ENCODE measurements at places on chromosomes 11 and 22.

DNA sequence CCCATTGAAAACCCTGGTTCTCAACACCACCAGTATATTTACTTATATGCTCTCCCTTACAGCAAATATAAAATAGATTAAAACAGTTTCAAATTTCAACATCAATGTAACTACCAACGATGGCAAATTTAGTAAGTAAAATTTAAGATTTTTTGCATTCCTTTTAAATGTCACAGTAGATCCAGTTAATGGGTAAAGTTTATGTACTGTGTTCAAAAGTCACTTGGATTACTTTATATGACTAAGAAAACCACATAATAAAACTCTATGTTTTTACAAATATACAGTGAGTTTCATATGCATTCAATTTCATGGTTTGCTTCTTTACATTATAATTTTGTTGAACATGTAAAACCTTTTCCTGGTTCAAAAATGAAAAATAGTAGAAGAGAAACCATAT lies 364.6 kb downstream of the AASDHPPT start:
- no peak for DNase-seq

- DNase-seq: no peak
These were observed 163.4 kb downstream of the INSC start for GRCh38 chr11:15278128-15278527.

- no peak for DNase-seq
These were observed 65.2 kb downstream of the ALX4 start for GRCh38 chr11:44244639-44245310.

DNA sequence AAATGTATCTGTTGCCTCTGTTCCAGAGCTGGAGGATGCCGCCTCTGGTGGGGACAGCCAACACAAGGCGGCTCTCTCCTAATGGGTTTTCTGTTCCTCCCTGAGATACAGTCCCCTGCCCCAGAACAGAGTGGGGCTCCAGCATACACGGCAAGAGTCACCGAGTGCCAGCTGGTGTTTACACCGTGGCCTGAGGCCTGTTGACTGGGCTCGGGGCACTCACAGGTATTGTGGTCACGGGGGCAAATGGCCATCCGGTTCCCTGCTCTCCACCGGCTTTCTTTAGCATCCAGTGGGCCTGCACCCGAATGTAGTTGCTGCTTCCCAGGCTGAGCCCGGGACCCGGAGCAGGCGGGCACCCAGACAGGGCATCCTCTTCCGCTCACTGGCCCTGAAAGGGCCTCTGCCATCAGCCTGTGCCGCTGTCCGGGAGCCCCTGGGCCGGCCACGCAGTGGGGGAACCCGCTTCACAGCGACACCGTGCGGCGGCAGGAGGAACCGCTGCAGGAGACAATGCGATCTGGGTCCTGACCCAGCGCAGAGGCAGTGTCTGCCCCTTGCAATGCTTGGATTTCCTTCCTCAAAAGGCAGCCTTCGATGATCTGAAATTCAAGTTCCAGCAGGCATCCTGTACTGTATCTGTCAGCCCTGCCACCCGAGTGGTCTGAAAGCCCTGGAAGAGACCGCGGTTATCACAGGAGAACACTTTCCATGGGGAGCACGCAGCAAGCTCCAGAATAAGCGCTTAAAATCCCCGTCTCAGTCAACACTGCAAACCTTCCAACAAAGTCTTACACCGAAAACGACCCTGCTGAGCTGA lies 859 bp upstream of the KRTAP5-5 start:
- no peak for DNase-seq

DNA sequence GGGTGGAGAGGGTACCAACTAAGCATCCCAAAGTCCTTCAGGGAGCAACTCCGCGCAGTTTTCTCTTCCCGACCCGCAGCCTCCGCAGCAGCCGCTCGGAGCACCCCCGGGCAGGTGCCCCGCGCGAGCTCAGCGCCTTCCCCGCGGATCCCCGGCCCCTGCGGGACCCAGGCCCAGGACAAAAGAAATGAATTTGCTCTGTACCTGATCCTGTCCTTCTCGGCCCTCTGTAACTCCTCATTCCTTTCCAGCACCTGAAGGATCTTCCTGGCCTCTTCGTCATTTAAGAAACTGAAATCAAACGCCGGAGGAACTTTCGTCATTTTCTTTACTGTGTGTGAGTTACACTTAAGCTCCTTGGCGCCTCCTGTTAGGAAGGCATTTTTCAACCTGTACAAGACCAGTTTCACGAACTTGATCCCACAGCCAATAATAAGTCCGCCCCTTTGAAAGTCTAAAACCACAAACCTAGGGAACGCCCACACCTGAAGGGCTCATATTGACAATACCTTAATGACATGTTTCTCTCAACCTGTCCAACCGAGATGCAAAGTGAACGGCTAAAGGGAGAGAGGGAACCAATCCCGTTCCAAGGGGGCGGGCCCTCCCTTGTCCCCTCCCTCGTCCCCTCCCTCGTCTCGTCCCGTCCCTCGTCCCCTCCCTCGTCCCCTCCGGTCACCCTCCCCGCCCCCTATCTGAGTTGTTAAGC lies at the start of gene EXPH5:
TSS of gene EXPH5 (minus strand) at position 555 of the 709 bp plus-strand sequence. CDS start at position 323, 232 bp downstream.
- DNase-seq: no peak

- peak; percentile 95 for DNase-seq
These were observed 15.0 kb downstream of the TSKU start for GRCh38 chr11:76798202-76798581.

GRCh38 chr11:129291546-129291945 lies 84.1 kb upstream of the BARX2 start:
- no peak for DNase-seq

- DNase-seq: no peak
These were observed 7.0 kb downstream of the PITPNB start for GRCh38 chr22:27912101-27912500.

DNA sequence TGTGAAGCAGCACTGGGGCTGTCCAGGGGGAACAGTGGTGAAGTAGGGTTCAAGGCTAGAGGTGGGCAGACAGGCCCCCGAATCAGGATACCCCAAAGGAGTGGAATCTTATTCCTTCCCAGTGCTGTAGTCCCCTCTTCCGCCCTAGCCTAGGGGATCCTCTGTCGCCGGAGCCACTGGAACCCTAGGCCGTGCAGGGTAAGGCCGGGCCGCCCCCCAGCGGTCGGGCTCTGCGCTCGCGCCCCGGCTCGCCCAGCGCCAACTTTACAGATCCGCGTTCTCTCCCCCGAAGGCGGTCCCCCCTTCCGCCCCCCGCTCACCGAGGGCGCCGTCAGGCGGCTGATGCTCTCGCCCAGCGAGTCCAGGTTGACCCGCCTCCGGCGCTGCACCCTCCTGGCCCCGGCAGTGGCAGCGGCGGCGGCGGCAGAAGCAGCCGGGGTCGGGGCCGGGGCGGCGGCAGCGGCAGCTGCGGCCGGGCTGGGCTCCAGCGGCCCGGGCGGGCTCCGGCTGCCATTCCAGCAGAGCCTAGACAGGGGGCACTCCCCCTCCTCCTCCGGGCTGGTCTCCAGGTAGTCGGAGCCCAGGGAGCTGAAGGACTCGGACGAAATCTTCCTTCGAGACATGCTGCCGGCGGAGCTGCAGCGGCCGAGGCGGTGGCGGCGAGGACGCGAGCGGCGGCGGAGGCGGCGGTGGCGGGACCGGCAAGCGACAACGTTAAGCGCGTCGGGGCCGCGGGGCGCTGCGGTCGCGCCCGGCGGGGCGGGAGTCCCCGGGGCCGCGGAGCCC lies 650 bp downstream of the GUCY1A2 start:
- no peak for DNase-seq

DNA sequence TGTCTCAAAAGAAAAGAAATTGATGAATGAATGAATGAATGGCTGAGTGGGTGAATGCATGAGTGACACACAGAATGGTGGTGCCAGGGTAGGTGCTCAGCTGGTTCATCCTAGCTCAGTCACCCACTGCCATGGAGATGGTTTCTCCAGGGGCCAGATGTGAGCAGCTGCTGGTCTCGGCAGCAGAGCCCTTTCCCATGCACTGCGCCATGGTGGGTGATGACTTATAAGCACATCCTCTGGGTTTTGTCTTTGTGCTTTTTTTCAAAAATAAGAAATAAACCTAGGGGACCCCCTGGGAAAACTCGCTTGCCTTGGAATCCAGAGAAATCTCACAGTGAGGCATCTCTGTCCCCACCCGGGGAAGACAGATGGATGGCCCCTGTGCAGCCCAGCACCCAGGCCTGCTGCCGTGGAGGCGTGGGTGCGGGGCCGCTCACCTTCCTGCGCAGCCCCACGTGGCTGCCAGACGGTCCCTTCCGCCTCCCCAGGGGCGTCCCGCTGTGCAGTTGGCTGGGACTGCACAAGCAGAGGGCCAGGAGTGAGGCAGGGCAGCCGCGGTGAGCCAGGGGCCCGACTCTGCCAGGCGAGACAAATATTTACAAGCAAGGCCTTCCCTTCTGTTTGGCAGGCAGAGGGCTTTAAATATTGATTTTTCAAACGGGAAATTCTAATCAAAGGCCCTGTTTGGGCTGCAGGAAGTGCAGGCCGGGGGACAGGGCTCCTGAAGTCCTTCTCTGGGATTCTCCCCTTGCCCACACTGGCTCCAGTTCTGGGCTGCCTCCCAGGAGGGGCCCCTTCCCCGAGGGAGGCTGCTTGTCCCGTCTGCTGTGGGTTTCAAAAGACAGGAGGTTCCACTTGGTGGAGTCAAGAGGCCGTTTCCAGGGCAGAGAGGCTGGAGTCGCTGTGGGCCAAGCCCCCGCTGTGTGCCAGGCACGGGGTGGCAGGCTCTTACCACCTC lies 24.3 kb downstream of the MPPED1 start:
- DNase-seq: no peak

DNA sequence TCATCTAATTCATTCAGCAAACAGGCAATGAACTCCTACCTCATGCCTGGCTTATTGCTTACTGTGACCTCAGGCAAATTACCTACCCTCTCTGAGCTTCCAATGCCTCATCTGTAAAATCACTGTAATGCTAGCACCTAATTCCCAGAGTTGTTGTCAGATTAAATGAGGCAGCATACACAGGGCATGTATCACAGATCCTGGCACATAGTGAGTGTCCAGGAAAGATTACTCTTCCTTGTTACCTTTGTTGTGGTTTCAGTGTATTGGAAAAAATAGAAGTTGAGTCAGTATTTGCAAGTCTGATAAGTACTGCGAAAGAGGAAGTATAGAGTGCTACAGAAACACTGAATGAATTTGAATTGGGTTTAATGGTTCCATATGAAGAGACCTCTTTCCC lies 26.4 kb upstream of the LRRC55 start:
- no peak for DNase-seq

GRCh38 chr22:44915441-44915840 lies 94.4 kb downstream of the PHF21B start:
- no peak for DNase-seq

DNA sequence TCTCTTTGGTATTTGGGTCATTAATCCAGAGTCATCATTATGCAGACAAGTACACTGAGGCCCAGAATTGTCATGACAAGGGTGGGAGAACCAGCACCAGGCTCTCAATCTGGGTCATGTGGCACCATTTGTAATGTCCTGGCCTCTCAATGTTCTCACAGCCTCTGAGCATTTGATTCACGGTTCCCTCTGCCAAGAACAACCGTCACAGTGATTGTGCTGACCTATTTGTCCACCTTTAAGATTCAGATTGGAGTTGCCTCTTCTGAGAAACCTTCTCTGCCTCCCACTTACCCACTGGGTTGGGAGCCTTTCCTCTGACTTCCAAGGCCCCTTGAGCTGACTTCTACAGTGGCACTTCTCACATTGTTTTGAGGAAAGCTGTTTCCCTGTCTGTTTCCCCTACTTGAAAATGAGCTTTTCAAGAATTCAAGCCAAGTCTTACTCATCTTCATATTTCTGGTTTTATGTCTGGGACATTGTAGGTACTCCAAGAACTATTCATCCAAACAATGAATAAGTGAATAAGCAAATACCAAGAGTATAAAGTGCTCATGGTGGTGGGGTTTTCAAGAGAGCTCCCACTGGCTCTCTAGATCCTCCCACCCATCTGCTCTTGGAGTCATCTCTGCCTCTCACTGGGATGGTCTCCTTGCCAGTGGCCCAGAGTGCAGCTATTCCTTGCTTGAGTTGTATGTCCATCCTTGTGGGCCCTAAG lies 126.4 kb upstream of the E2F8 start:
- DNase-seq: no peak

GRCh38 chr11:8098879-8099278 lies 17.9 kb downstream of the TUB start:
- no peak for DNase-seq

DNA sequence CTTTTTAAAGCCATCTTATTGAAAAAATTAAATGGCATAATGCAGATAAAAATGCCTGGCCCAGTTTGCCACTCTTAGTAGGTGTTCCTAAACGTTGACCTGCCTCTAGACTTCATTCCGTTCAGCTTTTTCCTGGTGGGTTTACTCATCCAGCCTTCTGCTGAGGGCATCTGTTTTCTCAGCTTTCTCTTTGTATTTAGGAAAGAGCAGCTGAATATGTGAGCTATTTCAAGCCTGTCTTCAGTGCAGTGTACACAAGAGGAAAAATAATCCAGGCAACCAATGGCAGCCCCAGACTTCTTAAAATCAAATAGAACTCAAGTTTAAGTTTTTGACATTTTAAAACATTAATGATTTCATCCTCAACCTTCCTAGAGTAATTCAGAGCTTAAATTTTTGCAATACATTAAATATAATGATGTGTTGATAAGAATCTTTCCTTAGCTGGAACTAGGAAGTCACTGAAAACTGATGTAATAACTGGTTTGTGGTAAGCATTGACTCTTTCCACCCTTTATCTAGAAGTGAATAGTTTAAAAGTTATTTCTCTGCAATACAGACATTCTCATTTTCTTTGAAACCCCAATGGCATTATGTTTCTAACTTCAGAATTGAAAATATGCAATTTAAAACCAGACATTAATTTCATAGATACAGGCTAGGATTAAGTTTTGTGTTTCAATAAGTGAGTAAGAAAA lies 165.4 kb downstream of the AASDHPPT start:
- DNase-seq: no peak

- peak; percentile 58 for DNase-seq
These were observed 525.1 kb downstream of the BRD1 start for GRCh38 chr22:49302530-49302929.

GRCh38 chr11:99260696-99261095 lies 239.9 kb downstream of the CNTN5 start:
- DNase-seq: no peak

DNA sequence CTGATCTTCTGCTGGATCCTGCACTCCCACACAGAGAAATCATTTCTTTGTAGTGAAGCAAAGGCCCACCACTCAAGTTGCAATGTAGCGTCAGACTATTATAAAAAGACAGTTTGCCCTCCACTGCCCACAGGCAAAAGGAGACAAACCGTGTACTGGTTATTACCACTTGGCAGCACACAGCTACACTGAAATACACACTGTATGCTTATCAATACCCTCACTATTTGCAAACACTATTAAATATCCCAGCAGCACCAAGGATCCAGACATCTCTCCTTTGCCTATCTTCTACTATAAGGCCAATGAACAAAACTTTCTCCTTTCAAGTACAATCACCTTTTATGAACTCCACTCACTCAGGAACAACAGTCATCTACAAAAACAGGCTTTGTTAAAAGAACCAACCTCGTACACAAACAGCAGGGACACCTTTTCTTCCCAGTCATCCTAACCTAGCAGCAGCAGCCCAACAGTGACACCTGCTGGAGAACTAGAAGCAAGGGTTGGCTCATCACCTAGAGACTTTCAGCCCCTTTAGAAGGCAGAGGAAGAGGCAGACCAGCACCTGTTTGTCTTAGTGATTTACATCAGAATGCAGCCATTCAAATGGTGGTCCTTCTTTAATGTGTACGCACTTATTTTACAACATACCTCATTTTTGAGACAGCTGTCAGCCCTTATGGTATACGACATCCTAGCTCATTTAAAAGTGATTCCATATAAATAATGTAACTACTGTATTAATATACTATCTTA lies 56.1 kb downstream of the AMBRA1 start:
- no peak for DNase-seq
